Stomach (tissue), 19 donors: ENCODE measurements at places on chromosomes 12 and 14. TPM values are rescaled to one million over a fixed set of nuclear protein-coding genes. Genes with fewer than 3 reads are reported as not detected.
A peak's percentile ranks its signal among the peaks of the same experiment; 100 is the strongest.

- H3K27ac ChIP-seq = no peak overlapping the region
- H3K4me3 ChIP-seq = no peak overlapping the region
- H3K27me3 ChIP-seq = no peaks in the 10 kb centered on the region
- no peaks in the 10 kb centered on the region for H3K4me1 ChIP-seq
Observed at GRCh38 chr12:31029916-31030562, 43.6 kb upstream of the DDX11 start.

- H3K36me3 ChIP-seq = no peaks in the 10 kb centered on the region
- H3K27ac ChIP-seq = no peak overlapping the region
- DNase-seq = peak; percentile 46
- no peaks in the 10 kb centered on the region for H3K27me3 ChIP-seq
Observed at GRCh38 chr12:115817389-115817788, 460.1 kb downstream of the MED13L start.

GRCh38 chr12:66803930-66804329, 125.1 kb upstream of the GRIP1 start:
- no peaks in the 10 kb centered on the region for H3K4me1 ChIP-seq
- H3K27me3 ChIP-seq = no peaks in the 10 kb centered on the region
- peak; percentile 15 for DNase-seq
- H3K36me3 ChIP-seq = no peaks in the 10 kb centered on the region

- H3K36me3 ChIP-seq = no peaks in the 10 kb centered on the region
- no peak overlapping the region for H3K27ac ChIP-seq
- no peaks in the 10 kb centered on the region for H3K27me3 ChIP-seq
- H3K4me1 ChIP-seq = no peaks in the 10 kb centered on the region
- DNase-seq = no peak
- no peak overlapping the region for H3K4me3 ChIP-seq
Observed at GRCh38 chr12:78641837-78642423, 222.6 kb upstream of the SYT1 start.

DNA sequence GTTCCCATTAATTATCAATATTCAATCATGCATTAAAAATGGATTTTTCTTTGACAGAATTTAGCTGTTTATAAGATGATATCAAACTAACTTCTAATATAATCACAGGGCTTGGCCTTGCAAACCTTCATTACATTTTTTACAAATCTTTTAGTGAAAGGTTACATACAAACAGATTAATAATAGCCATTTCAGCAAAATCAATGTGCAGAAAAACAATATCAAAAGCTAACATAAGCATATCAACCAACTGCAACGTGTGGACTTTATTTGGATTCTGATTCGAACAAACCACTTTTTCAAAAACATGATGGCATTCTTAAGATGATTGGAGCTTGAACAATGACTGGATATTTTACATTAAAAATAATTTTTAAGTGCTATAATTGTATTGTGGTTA, 93.6 kb downstream of the OTX2 start:
- no peak overlapping the region for H3K27ac ChIP-seq
- H3K4me3 ChIP-seq = no peak overlapping the region
- H3K27me3 ChIP-seq = peaks cover 10% of the 10 kb centered on the region

KLRC2 gene
- not detected for total RNA-seq
